ENCODE measurements at places on chromosomes 1 and 21.

DNA sequence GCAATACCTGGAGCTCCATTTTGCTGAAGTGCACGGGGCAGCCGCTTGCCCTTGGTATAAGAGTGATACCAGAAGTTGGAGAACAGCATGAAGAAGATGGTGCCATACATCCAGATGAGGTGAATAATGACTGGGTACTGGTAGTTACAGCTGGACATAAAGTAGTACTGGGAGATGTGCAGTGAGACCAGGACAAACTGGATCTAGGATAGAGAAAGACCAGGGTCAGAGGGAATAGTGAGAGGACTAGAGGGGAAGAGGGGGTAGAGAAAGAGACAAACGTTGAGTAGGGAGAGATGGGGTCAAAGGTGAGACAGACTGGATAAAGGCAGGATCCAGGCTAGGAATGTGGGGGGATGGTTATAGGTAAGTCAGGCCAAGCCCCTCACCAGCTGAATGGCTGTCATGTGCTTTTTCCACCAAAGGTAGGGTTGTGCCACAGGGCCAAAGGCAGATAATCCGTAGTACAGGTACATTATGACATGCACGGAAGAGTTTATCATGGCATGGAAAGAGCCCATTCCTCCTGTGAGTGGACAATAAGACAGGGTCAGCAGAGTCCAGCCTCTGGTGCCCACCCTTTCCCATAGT, 3.8 kb downstream of the ELOVL1 start:
- no peak for DNase-seq

GRCh38 chr1:157001304-157001703, 44.2 kb downstream of the ARHGEF11 start:
- no peak for DNase-seq

DNA sequence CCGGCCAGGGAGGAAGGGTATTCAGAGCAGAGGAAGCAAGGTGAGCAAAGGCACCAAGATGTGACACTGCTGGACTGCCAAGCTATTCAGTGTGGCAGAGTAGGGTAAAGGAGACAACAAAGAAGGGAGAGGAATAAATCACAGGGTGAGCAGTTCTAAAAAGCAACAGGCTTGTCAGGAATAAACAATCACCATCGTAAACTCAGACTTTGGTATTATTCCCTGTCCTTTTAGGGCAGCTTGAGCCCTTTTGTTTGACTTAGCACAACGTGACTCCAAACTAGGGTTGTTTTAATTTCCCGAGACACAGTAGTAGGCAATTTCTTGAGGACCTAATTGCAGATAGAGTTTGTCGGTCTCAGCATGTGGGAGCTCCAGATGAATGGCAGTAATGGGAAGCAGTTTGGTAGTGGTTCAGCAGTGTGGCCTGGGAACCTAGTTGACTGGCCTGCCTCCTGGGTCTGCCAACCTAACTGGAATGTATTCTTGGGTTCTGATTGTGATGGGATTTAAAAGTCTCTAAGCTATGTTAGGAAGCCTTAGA, 4.3 kb downstream of the CR1L start:
- DNase-seq, result no peak

- DNase-seq, result peak; percentile 44
Observed at GRCh38 chr1:59743324-59744091, 71.2 kb upstream of the HOOK1 start.

- no peak for DNase-seq
Observed at GRCh38 chr21:41379901-41380300, 18.1 kb downstream of the MX2 start.

DNA sequence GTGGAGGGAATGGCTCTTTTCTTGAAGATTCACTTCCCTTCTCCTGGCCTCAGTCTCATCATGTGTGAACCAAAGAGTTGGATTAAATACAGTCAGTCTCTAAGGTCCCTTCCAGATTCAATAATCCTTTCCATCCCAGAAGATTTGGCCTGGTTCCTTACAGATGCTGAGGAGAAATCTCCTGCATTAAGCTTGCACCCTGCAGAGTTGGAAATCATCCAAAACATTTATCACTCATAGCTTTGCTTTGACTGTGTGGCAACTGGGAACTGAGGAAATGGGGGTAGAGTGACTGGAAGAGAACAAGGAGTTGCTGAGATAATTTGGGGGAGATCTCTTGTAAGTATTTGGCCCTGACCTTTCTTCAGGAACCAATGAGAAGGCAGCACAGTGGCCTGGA, 220.5 kb upstream of the SGIP1 start:
- DNase-seq, result no peak

GRCh38 chr1:183770816-183771128, 34.1 kb upstream of the RGL1 start:
- no peak for DNase-seq

DNA sequence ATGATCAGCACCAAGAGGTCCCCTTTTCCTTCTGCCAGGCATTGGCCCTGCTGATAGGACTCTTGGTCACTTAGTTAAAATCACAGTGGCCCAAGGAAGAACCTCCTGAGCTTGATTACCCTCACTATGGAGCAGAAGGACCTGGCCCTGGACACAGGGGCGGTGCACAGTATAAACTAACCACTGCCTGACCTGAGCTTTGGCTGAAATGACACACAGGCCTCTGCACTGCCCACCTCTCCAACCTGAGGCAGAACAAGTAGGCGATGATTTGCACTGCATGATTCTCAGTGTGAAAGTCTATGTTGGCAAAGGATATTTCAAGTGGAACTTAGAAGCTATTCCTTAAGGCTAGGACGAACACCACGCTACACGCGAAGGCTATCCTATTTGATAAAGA, 48.5 kb downstream of the CAPN2 start:
- DNase-seq, result no peak

GRCh38 chr1:156648951-156649350, 7.0 kb downstream of the BCAN start:
- no peak for DNase-seq

- DNase-seq, result no peak
Observed at GRCh38 chr1:92916899-92917298, 44.4 kb downstream of the DIPK1A start.

- DNase-seq, result no peak
Observed at GRCh38 chr1:116763787-116764465, 9.7 kb downstream of the CD2 start.

DNA sequence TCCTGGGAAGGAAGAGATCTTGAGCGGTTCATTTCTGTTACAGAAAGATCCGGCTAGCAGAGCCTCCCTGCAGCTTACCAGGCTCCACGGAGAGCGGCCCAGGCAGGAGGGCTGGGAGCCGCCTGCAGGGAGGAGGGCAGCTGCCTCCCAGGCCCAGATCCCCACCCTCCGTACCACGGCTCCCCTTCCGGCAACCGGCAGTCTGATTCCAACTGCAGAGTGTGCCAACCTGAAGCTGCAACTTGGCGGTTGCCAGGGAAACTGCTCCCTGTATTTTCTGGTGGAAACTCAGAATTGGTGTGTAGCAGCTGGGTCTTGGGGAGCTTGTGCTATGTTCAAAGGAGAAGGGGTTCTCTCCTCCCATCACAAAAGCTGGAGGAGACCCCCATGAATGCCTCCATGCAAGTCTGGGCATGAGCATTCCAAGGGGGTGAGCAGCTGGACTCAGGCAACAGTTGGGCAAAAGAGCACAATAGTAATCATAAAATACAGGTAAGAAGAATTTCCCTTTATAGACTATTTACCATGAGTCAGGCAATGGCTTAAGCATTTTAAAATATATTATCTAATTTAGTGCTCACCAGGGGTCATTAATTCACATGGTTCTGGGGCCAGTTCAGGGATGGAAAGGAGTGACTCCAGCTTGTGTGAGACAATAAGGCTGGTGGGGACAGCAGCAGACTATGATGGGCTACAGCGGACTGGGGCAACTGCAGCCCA, 46.1 kb upstream of the KAZN start:
- no peak for DNase-seq

DNA sequence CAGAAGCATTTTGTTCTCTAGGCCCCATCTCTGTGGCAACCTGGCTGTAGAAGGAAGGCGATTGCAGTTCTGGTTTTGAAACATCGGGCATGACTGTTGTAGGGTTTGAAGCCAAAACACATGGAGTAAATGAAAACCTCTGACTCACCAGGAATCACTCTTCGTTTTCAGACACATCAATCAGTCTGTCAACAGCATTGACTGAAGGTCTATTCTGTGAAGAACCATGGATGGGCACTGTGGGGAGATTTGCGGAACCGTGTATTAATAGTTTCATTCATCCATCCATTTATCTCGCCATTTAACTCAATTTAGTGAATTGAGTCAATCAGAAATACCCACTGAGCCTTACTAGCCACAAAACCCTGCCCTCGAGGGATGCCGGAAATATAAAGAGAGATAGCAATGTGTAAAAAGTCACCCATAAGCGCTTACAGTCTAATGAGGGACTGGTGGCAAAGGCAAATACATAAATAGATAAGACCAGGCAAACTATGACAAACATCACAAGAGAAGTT, 364.6 kb upstream of the PROX1 start:
- DNase-seq, result no peak

- no peak for DNase-seq
Observed at GRCh38 chr21:35399002-35399530, 350.0 kb upstream of the RUNX1 start.

GRCh38 chr1:8026976-8027747, 1.1 kb upstream of the ERRFI1 start:
- no peak for DNase-seq

- no peak for DNase-seq
Observed at GRCh38 chr1:110785612-110786011, 87.3 kb upstream of the CD53 start.

- DNase-seq, result no peak
Observed at GRCh38 chr1:116415699-116416533, 42.9 kb downstream of the ATP1A1 start.

DNA sequence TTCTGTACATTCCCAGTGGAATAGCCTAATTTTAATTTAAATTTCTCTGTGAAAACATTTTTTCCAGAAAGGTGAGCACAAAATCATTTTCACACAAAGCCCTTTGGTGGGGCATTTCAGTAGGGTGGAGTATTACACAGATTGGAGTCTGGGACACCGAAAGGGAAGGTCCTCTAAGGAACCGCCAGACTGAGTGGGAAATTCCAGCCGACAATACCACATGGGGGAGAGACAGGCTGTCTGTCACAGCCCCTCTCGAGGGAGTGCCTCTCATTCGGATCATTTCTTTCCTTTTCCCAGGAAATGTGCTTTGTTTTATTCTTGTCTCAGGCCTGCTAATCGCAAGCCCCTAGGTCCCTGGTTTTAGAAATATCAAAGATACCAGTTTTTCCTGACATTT, 150.6 kb upstream of the HOOK1 start:
- no peak for DNase-seq

- DNase-seq, result no peak
Observed at GRCh38 chr1:46605232-46605631, 1.2 kb upstream of the MKNK1 start.

DNA sequence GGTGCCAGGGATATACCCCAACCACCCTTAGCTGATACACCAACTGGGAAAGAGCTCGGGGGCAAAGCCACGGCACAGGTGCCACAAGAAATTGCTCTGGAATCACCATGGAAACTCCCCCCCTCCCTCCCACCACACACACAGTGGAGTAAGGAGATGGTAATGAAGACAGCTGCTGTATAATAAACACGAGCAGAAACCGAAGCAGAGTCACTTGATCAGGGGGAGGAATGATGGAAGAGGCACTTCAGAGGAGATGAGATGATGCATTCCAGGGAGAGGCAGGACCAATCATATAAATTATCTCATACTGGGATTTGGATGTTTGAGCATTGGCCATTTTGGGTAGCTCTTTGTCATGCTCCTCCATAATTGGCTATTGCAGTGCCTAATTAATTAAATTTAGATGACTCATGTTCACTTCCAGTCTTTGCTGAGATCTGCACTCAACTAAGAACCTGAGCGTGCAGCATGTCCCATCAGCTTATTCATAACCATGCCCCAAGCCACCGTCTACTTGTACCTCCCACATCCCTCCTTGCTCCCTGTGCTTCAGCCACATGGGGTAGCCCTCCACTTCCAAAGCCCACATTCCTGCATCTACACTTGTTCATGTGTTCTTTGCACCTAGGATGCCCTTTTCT, 189.5 kb downstream of the ZSCAN20 start:
- no peak for DNase-seq

DNA sequence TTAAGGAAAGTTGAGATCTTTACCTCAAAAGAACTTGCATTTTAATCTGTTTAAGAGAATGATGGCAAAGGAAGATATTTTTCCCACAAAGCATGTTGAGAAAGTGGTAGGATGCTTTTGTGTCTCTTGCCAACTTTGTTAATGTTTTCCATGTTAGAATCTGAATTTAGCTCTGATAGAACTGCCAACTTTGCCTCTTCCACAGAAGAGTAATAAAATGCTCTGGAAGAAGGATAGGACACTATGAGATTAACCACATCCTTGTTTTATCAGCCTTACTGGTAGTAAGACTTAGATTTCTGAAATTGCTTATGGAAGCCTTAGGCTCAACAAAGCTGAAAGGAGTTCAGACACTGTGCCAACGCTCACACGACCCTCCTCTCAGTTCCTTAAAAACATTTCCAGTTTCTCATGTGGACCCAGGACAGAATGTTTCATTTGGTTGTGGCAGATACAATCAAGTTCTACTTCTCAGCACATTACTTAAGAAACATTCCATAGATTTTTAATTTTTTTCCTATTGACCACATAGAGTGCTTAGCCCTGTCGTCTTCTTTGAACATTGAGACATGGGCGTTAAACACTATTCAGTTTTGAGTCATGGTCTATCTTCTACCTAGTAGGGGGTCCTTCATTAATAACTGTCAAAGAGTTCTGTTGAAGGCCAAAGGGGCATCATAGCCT, 59.0 kb downstream of the MTR start:
- no peak for DNase-seq

DNA sequence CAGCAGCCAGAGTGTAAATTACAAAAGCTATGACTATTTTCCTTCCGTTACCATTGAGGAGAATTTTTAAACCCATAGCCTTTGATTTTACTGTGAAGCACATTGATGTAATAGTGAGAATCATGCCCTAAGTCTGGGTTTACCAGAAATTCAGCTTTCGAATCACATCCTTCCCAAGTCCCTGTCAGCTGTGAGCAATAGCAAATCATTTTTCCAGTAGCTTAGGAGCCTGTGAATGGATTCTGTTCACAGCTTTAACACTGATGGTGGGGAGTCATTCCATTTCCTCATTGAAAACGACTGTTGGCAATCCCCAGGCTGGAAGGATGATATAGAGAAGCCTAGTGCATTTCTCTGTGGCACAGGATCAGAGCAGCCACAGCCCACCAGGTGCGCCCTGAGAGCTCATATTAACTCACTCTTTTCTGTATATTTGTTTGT, 82.2 kb upstream of the C1orf105 start:
- no peak for DNase-seq

DNA sequence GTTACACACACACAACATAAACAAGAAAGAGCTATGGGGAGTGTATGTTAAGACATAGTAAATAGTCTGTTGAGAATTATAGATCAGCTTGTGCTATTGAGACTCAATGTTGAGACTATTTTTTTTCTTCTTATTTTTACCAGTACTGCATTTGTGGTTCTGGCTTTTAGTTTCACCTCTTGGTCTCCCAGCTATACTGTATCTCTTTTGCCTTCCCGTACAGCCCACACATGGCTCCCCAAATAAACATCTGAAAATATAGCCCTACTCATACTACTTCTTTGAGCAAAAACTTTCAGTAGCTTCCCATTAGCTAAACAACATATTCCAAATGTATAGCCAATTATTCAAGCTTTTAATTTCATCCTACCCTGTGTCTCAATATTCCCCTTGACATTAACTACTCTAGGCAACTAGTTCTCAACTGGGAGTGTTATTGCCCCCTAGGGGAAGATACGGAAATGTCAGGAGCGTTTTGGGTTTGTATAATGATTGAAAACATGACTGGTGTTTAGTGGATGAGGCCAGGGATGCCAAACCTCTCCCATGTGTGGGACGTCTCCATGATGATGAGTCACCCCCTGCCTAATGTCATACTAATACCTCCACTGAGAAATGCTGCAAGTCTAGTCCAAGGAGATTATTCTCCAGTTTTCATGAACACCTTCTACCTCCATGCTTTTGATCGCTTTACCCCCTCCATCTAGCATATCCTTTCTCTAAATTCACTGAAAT, 6.8 kb downstream of the RPE65 start:
- DNase-seq, result no peak

Measured in bone marrow (tissue), 2 donors.